ENCODE measurements at places on chromosomes 6 and 20. TPM values are rescaled to one million over a fixed set of nuclear protein-coding genes. Genes with fewer than 3 reads are reported as not detected.

CGA gene
- not detected for total RNA-seq

GPR63 gene
- total RNA-seq: 1.5 TPM

AGPAT4 gene
- 7.3 TPM for total RNA-seq

GRCh38 chr6:54525731-54526130 lies 217.5 kb downstream of the TINAG start:
- DNase-seq: no peak

DNA sequence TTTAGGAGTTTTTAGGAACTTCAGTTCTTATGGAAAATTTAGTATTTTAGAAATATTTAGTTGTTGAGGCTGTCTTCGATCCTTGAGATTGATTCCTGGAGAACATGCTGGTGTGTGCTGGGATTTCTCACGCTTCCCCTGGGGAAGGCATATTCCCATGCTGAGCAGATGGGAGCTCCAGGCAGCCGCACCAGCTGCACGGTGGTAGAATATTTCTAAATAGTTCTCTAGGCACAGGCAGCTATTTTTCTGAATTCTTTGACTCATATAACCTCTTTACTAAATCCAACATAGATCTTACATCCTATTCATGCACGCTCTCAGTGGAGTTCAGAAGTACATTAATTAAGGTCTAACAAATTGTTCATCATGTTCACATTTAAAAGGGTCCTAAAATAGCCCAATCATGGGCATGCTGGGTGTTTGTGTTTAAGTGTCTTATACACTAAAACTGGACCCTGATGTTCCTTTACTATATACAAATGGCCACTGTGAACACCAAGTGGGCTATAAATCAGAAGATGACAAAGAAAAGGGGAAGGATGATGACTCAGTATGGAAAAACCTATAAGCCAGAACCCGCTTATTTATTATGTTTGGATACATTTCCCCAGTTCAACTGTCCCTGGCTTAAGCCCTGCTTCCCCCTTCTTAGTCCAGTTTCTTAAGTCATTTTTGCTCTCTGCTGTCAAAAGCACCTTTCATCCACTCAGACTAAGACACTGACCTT lies 138.5 kb downstream of the UST start:
- DNase-seq: no peak

DNA sequence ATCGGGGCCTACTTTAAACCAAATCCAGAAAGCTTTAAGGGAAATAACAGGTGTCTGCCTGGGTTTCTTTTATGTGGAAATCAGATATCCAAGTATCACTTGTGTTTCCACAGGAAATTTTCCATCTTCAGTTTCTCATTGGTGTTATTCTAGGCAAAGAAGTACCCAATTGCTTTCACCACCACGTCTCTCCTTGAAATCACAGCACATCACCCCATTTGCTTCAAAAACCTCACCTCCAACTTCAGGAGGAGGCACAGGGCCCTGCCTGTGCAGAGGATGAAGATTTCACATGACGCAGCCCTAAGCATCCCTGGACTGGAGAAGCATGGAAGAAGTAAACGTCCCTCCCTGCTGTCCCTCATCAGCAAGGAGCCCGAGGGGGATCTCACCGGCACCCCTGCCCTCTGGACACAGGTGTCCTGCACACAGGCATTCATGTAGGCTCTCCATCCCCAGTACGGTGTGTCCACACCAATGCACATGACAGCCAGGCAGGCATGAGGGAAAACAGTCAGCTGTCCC lies 182.3 kb downstream of the TBXT start:
- DNase-seq: no peak

- DNase-seq: no peak
Observed at GRCh38 chr6:137197684-137198645, 21.2 kb downstream of the IFNGR1 start.

DNA sequence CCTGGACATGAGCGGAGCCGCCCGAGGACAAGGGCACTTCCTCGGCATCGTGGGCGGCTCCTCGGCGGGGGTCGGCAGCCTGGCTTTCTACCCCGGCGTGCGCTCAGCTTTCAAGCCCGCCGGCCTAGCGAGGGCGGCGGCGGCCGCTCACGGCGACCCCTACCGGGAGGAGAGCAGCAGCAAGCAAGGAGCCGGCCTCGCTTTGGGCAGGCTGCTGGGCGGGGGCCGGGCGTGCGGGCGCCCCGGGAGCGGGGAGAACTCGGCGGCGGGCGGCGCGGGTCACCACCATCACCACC lies 6.7 kb downstream of the PRDM13 start:
- DNase-seq: peak; percentile 53

DNA sequence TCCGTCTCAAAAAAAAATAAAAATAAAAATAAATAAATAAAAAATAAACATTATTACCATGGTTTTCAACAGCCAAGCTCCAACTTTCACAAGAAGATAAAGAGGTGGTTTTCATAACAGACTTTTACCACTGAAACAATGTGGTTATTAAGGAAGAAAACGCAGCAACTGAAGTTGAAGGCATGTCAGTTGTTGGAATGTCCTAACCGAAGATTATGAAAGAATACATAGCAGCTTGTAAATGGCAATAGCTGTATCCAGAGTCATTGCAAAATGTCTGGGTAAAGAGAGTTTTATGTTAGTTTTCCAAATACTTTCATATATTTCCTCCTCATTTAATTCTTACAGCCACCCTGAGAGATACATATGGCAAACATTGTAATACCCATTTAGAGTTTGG lies 161.6 kb upstream of the MARCKS start:
- DNase-seq: no peak

- DNase-seq: no peak
Observed at GRCh38 chr20:53087037-53087777, 115.0 kb downstream of the TSHZ2 start.

BHLHE23 gene
- not detected for total RNA-seq

GRCh38 chr6:154625721-154626120 lies 107.5 kb upstream of the SCAF8 start:
- DNase-seq: no peak

KHDRBS2 gene
- total RNA-seq: 0.82 TPM

GPLD1 gene
- 1.8 TPM for total RNA-seq

PRL gene
- not detected for total RNA-seq

GJA1 gene
- total RNA-seq: 5.1 TPM

GRCh38 chr6:96653181-96653580 lies 90.3 kb downstream of the FHL5 start:
- DNase-seq: no peak

Data from mucosa of descending colon (tissue), 3 donors.